Panc1 (cell line): ENCODE measurements at places on chromosomes 2 and 18. TPM values are rescaled to one million over a fixed set of nuclear protein-coding genes. Genes with fewer than 3 reads are reported as not detected.
A peak's percentile ranks its signal among the peaks of the same experiment; 100 is the strongest.

GRCh38 chr2:76268902-76269620, 558.3 kb upstream of the GCFC2 start:
- DNase-seq: no peak

DNA sequence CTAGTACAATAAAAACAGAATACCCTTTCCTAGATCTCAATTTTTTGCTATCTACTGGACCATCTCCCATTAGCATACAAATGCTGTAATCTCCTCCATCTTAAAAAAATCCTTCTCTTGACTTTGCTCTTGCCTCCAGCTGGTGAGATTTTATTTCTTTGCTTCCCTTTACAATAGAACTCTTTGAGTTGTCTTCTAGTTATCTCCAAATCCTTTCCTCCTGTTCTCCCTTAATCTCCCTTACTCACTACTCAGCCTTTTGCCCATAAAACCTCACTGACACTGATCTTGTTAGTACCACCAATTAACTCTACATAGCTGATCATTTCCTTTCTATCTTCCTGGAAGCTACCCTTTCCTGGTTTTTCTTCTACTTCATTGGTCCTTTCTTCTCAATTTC, 63.5 kb upstream of the FRZB start:
- no peak for DNase-seq

GRCh38 chr2:120854766-120855530, 119.3 kb downstream of the GLI2 start:
- DNase-seq: no peak

- DNase-seq: no peak
These were observed 18.1 kb upstream of the SPP2 start for GRCh38 chr2:234032279-234032856.

DNA sequence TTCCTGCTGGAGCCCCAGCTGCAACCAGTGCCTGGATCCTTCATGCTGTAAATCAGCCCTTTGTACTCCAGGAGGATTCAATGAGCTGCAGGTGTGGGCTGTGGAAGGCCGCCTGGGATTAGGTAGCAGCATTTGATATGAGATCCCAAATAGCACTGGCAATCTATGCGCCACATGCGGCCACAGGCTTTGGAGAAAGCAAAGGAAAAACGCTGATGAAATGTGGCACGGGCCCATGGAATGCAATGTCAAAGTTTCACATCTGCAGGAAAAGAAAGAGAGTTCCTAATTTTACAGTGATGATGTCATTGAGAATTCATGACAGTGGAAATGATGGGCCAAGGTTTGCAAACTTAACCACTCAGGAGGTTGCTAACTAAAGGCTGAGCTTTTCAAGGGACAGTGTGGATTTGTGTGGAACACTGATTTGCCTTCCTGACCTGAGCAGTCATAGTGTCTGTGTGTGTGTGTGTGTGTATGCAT, 216.4 kb upstream of the OSR1 start:
- DNase-seq: no peak

DNA sequence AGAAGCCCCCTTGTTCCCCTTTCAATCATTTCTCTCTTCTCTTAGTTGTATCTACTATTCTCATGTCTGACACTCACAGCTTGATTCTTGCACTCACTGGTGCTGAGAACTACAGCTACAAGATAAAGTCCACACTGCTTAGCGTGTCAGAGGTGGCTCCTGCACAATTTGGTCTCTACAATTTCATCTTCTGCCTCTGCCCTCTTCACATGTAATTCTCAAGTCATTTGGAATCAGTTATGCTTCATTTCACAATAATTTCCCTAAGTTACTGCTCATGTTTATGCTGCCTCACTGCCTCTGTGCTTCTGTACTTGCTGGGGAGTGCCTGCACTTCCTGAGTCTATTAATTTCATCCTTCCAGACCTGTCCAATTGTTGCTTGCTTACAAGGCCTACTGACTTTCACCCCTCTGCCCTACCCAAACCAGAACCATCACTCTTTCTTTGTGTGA, 11.6 kb upstream of the NAB1 start:
- no peak for DNase-seq

DNA sequence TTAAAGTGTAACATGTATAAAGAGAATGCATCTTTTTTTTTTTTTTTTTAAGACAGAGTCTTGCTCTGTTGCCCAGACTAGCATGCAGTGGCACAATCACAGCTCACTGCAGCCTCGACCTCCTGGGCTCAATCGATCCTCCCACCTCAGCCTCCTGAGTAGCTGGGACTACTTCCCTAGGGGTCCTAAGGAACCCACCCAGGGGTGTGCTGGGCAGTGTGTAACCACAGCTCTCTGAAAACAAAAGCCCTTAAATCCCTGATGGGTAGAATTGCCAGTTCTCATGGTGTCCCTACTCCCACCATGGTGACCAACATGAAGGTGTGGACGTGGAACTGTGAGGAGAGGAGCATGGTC, 105.6 kb upstream of the ST3GAL5 start:
- DNase-seq: no peak

- DNase-seq: no peak
These were observed 9.0 kb upstream of the CTIF start for GRCh38 chr18:48529796-48530195.

GRCh38 chr18:54215069-54215468, 9.4 kb downstream of the MBD2 start:
- DNase-seq: no peak

DNA sequence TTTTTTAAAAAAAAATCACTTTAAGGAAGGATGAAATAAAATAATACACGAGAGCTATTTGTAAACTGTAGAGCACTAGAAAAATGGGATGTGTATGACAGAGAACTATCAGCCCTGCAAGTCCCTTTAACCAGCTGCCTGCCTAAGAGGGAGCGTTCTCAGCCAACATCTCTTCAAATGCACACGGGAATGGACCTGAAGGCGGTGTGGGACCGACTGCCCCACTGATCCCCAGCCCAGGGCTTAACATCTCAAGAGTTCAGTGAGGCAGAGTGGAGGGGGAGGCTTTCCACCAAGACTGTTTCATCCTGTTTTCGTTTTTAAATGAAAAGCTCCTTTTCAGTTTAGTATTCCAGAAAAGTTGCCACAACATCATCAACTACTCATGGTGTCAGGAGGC, 2.2 kb downstream of the INPP4A start:
- DNase-seq: no peak

DNA sequence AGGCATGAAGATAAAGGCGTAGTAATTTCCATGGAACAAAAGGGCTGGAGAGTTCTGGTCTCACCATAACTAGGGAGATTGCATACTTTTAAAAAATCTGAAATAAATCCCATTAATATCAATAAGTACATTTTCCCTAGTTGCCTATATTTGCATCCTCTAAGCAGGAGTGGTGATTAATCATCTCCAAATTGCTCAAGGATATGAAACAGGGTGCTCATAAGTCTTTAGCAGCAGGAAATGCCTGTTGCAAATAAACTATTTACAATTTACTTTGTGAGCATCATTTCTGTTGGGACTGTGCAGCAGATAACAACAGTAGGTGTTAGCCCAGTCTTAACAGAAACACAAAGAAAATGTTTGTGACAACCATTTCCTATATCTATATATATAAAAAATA, 92.4 kb upstream of the TMEM178A start:
- no peak for DNase-seq

- DNase-seq: no peak
These were observed 62.5 kb downstream of the REEP1 start for GRCh38 chr2:86274918-86275275.

DNA sequence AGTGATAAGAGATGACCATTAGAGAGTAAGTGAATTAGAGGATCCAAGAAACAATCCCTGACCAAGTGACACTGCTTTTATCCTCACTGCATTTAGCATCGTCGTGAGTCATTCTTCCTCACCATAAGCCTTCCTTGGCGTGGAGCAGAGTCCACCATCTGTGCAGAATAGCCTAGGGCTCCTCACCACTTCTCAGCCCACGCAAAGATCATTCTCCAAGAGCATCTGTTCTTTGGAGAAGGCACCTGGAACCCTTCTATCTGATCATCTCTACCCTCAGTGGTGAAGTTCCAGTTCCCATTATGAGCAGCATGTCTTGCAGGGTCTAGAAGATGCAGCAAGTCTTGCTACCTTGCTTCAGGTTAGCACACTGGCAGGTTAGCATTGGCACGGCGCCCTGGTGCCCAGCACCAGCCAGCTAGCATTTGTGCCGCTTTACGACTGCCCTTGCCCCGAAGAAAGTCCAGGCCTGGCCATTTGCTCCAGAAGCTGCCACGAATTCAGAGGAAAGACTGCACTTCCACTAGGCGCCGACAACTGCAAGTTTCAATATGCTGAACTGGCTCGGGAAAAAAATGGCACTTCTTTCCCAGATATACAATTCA, 225.8 kb downstream of the TTC32 start:
- no peak for DNase-seq

DNA sequence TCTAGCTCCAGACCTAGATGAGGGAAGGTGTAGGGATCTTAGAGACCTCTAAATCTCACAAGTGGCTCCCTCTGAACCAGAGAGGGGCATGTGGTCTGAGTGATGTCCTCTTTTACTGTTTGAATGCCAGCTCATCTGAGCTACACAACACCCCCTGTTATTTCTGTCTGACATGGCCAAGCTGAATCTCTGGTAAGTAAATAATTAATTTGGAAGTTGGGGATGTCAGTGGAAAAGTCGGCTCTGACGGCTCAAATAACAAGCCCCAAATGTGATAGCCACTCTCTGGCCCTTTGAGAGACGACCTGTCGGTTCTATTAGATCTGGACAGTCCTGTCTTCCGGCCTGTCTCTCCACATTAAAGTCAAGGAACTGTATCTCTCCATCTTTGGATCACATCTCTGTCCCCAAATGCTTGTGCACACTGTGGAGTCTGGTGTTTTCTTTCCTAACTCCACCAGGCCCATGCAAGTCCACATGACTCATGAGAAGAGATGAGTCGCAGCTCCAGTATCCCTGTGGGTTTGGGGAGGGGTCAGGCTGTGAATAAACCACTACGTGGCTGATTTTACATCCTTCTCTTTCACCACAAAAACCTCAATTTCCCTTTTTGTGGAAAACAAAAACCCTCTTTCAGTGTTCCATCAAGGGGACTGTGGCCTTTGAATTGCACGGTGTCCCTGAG, 52.5 kb downstream of the SETBP1 start:
- no peak for DNase-seq

DNA sequence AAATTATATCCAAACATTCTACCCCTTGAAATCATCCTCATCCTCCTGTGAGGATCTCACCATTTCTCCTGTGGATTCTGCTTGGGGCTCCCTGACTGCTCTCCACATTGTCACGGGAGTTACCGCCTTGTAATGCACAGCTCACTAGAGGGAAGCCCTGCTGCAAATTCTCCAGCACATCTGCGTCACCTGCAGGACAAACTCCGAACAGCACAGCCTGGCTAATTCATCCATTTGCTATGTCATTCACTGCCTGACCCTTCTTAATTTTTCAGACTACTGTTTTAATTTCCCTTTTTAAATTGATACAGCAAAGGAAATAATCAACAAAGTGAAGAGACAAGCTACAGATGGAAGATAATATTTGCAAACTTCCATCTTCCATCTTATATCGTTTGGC, 627.4 kb downstream of the FBXO15 start:
- no peak for DNase-seq

- peak; percentile 38 for DNase-seq
These were observed 93.2 kb downstream of the CABYR start for GRCh38 chr18:24231773-24232735.

- no peak for DNase-seq
These were observed 173.8 kb upstream of the TMEM200C start for GRCh38 chr18:6069103-6069502.

DNA sequence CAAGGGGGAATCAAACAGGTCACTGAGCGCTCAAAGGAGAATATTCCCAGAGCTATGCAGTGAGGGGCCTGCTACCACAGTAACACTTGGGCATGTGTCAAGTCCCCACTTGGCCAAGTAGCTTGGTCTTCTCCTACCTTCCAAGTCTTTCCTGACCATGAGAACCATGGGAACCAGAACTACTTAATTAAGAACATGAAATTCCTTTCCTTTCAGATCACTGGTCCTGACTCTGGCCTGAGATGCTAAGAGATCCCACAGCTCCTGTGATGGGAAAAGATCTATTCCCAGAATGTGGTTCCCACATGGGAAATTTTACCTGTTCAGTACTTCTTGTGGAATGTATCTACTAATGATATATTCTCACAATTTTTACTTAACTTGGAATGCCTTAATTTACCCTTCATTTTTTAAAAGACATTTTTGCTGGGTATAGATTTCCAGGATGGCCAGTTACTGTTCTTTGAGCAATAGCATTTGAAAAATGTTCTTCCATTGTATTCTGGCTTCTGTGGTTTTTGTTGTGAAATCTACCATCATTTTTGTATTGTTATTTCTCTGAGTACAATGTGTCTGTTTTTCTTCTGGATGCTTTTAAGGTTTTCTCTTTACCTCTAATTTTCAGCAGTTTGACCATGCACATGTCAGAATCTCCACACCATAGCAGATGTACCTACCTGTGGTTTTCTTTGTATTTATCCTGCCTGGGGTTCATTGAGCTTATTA, 37.9 kb downstream of the KCNIP3 start:
- no peak for DNase-seq

DNA sequence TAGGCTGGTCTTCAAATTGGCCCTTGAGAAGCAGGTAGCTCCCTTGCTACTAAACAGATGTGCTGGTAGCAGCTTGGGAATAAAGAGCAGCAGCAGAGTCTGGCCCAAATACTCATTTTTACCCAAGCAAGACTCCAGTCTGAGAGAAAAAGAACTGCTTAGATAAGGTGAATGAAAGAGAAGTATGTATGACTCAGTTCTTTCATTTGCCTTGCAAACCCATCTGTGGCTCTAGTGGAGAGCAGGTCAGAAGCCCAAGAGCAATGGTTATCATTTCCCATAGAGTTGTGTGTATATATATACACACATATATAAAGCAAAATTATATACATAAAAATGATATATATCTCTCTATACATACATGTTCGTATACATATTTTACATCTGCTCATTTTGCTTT, 80.3 kb downstream of the CAMKMT start:
- DNase-seq: no peak

DNA sequence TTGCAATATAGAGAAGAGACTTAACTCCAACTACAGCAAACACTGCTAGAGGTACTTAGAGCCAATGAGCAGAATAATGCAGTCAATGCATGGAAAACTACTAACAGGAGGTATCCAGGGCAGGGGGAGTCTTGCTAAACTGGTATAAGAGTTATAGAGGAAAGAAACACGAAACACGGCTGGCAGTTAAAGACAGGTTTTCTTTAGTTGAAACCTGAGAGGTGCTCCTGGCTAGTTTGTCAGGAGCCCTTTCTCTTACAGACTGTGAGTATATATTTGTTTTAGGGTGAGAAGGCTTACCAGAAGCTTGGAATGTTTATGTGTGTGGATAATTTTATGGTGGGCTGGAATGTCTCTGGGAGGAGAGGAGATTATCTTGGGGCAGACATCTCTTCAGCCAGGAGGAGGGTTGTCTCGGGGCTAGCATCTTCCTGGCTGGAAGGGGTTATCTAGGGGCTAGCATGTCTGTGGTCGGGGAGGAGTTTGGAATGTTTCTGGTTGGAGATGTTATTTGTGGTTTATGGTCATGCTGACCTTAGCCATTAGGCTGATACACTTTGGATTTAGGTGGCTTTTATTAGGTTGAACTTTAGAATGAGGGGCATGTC, 1048.8 kb downstream of the DPP10 start:
- DNase-seq: no peak

GRCh38 chr2:161088658-161089350, 71.4 kb upstream of the TANK start:
- no peak for DNase-seq

Gene FIGN
- total RNA-seq: 19.5 TPM

Gene CLIP4
- total RNA-seq: 43.0 TPM
